NAMALWA (cell line): ENCODE measurements at places on chromosomes 6 and 20.

GRCh38 chr6:10381830-10382208 is 33.1 kb downstream of the TFAP2A start:
- DNase-seq, result no peak

GRCh38 chr6:129120856-129121638 is 238.1 kb downstream of the LAMA2 start:
- DNase-seq, result no peak

- DNase-seq, result no peak
Observed at GRCh38 chr6:30497714-30498113, 8.4 kb downstream of the HLA-E start.

DNA sequence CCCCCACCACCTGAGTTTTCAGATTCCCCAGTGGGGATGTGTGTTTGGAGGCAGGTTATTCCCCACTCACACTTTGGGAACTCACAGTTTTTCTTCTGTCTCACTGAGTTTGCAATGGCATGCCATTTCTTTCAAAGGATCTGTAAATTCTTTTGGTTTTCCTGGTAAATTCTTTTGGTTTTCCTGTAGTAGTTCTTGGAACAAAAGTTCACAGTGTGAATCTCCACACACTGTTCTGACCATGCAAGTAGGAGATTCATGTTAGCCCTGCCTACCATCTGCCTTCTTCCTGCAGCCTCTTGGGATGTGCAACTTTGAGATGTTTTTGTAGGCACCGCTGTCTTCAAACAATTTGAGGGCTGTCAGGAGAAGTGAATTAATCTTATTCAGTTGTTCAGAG is 165.6 kb upstream of the OGFRL1 start:
- no peak for DNase-seq

DNA sequence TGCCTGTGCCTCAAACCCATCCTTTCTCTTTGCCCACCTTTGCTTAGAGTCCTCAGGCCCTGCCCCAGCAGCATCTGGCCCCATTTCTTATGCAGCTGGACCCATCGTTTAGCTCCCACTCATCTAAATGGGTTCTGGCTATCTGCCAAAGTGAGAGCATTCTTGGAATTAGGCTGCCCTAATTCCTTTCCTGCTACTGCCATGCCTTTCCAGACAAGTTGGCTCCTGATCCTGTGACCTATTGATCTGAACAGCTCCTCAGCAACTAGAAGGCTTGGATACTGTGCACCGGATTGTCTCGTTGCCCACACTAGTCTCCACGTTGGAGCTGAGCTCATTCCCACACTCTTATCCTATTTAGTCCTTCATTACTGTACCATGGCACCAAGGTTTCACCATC is 22.9 kb downstream of the DZANK1 start:
- no peak for DNase-seq

GRCh38 chr6:166640342-166641043 is 13.4 kb upstream of the RPS6KA2 start:
- no peak for DNase-seq

DNA sequence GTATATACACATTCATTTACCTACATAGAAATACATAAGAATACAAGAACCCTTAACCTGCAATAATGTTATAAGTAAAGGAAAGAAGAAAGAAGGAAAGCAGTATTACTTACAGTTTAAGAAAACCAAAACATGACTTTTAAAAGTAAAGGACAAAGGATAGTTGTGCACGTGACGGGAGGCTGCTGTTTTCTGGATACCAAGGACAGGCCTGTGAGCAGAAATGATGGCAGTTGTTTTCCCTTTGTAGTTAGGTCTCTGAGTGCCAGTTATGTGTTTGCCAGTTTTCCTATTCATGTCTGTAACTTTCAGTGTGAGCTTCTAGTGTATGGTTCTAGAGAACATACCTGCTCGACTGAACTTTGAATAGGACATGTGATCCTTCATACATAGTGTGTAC is 54.8 kb downstream of the FAM120B start:
- DNase-seq, result no peak

DNA sequence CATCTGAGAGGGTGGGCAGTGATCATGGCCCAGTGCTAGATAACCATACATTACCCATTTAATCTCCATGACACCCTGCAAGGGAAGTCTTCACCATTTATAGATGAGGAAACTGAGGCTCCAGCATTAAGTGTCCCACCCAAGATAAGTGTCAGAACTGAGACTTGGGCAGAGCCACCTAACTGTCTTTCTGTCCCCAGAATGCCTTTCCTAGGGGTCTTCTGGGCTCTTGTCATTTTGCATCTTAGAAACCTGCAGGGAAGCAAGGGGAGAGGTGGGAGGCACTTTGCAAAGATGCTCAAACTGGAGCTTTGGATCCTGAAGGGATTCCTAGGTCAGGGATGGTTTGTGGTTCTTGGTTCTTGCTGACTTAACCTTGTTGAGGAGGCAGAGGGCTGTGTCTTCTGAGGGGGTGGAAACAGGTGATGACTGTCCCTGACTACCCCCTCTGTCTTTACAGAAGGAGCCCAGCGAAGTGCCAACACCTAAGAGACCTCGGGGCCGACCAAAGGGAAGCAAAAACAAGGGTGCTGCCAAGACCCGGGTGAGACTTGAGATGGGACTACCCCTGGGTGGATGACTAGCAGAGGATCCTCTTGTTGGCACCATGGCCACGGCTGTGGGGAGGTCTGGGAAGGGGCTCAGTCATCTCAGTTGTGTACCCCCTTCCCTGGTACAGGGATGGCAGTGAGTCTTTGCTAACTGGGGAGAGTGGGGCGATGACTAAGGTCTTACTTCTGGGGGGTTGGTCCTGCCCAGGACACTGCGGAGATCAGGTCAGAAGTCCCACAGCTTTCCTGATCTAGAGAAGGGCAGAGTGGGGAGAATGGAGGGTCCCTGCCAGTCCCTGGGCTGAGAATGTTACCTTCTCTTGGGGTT is 5.8 kb downstream of the HMGA1 start:
- no peak for DNase-seq

DNA sequence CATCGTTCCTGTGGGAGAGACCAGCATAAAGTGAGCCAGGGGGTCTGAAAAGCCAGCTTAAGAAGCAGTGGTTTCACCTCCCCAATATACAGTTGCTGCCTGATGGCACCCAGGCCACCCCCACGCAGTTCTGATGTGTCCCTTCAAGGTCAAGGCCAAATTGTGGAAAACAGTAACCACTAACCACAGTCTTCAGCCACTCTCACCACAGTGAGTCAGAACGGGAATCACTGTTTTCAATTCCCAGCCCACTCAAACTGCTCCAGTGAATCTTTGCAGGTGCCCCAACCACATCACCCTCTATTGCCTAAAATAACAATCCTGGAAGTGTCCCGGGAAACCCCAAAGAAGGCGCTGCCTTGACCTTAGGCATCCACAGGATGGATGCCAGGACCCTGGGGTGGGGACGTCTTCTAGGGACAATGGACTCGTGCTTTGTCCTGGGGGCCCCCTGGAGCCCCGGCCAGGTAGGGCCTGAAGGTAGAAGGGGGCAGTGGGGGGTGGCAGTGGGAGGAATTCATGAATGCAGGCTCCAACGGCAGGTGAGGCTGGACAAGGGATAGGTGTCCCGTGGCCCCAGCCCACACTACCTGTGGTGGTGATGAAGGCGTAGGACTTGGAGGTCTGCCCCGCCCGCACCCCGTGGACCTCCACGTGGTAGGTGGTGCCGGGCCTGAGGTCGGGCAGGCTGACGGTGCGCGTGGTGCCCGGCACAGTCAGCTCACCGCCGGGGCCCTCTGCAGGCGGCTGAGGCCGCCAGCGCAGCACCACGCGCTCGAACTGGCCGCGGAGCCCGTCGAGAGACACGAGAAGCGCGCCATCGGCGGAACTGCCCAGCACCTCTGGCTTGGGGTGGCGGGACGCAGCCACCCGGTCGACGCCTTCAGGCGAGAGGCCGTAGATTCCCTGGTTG is 22.2 kb downstream of the TNXB start:
- DNase-seq, result no peak

GRCh38 chr6:130269969-130270635 is 47.4 kb upstream of the SAMD3 start:
- DNase-seq, result no peak

- DNase-seq, result no peak
Observed at GRCh38 chr6:147209762-147210449, 5.7 kb downstream of the STXBP5 start.

DNA sequence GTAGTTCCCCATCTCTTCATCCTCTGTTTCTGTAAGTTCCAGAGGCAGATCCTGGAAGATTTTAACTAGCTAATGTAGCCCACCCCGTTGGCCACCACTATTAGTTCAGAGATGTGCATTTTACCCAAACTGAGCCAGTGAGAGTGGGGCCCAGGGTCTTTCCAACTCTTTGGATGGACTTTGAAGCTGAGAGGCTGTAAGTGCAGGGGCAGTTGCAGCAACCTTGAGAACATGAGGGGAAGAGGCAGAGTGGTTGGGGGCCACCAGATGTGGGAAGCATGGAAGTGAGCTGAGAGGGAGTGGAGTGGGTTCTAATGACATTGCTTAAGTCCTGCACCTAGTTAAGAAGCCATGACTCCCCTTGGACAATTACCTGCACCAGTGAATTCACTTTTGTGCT is 72.2 kb downstream of the CDH26 start:
- DNase-seq, result no peak

- DNase-seq, result no peak
Observed at GRCh38 chr6:150220634-150221551, 78.0 kb downstream of the PPP1R14C start.

DNA sequence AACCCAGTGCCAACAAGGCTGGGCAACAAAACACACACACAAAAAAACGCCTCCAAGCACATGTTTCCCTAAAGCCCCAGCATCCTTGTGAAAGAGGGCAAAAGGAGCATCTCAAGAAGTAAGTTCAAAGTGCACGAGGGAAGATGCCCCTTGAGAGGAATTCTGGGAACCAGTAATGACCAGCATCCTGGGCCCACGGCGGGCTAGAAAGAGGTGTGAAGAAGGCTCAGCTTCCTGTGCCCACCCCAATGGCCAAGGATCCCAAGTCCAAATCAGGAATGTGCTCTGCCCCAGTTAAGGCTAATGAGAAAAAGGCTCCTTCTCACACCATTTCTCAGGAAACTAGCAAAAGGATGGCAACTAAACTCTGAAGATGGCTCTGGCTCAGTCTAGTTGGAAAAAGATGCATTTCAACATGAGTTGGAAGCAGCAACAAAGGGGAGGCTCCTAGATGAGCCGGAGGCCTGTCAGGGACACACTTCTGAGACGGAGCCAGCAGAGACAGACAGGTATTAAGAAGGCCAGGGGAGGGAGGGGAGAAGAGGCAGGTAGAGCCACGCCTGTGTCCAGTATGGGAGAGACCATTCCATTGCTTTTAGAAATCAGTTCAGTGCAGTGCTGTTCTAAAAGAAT is 3.2 kb downstream of the RIMS4 start:
- no peak for DNase-seq

- no peak for DNase-seq
Observed at GRCh38 chr6:18053078-18053477, 65.6 kb upstream of the KIF13A start.

GRCh38 chr6:163568275-163568674 is 153.8 kb downstream of the QKI start:
- no peak for DNase-seq

GRCh38 chr6:108463784-108464183 is 96.9 kb upstream of the FOXO3 start:
- no peak for DNase-seq

DNA sequence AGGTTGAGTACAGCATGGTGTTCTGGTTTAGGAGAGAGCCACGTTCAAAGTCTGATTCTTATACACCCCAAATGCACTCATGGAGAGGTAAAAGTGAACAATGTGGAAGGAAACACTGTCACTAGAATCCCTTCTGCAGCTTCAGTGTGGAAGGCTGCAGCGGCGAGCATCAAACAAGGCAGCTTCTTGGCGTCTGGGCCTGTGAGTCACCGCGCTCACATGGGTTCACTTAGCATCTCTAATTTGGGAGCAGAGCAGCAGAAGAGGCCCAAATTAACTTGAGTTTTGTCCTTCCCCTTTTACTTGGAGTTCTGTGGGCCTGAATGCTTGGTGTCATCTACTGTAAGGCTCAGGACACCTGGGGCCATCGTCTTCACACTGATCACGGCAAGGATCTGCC is 10.9 kb upstream of the E2F1 start:
- no peak for DNase-seq

DNA sequence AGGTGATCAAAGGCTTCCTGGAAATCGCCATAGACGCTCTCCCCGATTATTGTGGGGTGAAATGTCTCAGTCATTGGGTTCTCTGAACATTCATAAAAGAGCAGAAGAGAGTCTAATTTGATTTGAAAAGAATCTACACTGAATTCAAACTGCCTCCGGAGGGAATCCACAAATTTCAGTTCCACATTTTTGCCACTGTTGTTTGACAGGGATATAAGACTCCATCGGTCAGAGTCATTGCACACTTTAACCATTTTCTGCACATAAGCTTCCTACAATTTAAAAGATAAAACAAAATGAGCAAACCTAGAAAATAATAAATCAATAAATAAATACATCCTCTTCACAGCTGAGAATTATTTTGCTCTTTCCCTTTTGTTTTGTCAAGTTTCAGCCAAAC is 2.3 kb downstream of the TENT5A start:
- DNase-seq, result no peak

DNA sequence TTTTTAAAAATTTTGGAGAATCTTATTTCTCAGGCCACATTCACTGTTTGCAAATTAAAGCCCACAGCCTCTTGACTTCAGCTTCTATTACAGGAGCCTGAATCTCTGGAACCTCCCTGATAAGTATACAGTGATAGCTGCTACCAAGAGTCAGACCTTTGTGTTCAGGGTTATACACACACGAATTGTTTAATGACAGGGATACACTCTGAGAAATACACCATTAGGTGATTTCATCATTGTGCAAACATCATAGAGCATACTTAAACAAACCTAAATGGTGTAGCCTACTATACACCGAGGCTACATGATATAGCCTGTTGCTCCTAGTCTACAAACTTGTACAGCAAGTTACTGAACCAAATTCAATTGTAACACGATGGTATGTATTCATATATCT is 473.9 kb downstream of the PKHD1 start:
- DNase-seq, result no peak

GRCh38 chr6:148513145-148514071 is 170.8 kb downstream of the SASH1 start:
- DNase-seq, result no peak

GRCh38 chr20:21518292-21518991 is 4.6 kb upstream of the NKX2-2 start:
- DNase-seq, result no peak

- no peak for DNase-seq
Observed at GRCh38 chr6:125872259-125872921, 81.6 kb downstream of the NCOA7 start.

GRCh38 chr6:85344996-85345395 is 104.9 kb upstream of the NT5E start:
- no peak for DNase-seq

GRCh38 chr20:58584881-58585752 is 66.0 kb upstream of the STX16 start:
- DNase-seq, result no peak
